ENCODE measurements at places on chromosomes 12 and 14.

- no peak for DNase-seq
Observed at GRCh38 chr14:85131226-85131922, 398.6 kb upstream of the FLRT2 start.

DNA sequence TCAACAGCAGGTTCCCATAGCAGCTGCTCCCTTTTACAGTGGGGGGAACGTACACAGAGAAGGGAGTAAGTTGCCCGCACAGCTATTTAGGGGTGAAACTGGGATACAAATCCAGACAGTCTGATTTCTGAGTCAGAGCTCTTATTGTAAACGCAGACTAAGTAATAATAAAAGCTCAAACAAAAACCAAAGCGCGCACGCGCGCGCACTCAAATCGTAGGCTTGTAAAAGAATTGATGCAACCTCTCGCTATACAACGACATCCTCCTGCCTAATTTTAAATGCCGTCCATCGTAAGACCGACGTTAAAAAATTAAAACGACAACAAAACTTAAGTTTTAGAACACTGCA lies 747 bp upstream of the DACT1 start:
- DNase-seq: peak; percentile 16

GRCh38 chr12:54134850-54135249 lies 53.9 kb downstream of the SMUG1 start:
- DNase-seq: no peak

- no peak for DNase-seq
Observed at GRCh38 chr12:6207259-6207925, 7.2 kb downstream of the CD9 start.

DNA sequence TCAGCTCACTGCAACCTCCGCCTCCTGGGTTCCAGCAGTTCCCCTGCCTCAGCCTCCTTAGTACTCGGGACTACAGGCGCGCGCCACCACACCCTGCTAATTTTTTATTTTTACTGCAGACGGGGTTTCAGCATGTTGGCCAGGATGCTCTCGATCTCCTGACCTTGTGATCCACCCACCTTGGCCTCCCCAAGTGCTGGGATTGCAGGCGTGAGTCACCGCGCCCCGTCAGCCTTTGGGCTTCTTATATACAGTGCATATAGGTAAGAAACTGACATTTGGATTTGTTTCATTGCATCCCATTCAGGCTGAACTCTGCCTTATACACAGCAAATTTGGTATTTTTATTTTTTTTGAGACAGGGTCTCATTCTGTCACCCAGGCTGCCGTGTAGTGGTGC lies 176.8 kb downstream of the ERC1 start:
- no peak for DNase-seq

DNA sequence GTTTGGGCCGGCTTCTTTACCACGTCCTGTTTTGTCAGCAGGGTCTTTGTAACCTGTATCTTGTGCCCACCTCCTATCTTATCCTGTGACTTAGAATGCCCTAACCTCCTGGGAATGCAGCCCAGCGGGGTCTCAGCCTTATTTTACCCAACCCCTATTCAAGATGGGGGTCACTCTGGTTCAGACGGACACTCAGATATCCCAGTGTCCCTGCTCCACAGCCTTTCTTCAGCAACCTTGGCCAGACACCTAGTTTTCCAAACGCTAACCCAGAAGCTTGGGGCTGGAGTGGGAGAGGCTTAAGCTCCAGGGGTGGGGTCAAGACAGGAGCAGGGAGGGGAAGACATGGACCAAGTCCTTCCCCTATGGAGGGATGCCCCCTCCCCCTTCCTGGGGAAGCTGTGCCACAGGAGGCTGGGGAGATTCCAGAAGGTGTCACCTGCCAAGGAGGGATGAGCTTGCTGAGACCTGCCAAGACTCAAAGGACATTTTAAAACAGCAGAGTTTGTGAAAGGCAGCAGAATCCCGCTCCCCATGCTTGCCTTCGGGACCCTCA lies 62.2 kb downstream of the RIN3 start:
- no peak for DNase-seq

- DNase-seq: peak; percentile 56
Observed at GRCh38 chr12:57093415-57094207, 4.7 kb downstream of the NAB2 start.

DNA sequence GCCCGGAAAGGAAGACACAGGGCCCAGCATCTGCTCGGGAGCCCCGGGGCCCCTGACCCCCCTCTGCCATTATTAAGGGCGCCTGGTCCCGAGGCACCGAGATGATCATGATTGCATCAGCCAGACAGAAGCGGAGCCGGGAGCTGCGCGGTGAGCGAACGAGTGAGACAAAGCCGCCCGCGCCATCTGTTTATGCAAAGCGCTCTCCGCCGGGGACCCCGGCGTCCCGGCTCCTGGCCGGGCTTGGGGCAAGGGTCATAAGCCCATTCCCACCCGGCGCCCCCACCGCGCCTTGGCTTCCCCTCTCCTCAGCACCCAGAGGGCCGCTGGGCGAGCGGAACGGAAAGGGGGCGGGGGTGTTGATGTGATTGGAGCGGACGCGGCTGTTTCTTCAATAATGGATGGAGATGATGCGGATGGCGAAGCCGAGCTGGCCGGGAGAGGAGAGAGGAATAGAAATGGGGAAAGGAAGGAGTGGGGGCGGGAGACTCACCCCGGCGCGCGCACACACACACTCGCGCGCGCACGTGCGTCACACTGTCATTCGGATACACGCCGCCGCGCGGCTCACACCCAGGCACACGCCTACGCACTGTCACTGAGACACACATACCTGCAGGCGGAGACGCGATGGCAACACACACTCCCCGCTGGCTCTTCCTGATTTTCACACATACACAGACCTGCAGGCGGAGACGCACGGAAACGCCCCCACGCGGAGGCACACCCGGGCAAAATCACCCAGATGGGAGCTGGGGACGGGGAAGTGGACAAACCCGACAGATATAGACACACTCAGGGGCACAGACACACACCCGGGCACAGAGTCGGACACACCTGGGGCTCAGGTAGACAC lies 10.7 kb downstream of the STAC3 start:
- peak; percentile 76 for DNase-seq

Measured in activated CD4-positive, alpha-beta T cell treated with anti-CD3 and anti-CD28 coated beads, Interleukin-2, amount 50 U/mL, for 1 hour (primary cell).